ENCODE measurements at places on chromosomes 7 and 10.
A peak's percentile ranks its signal among the peaks of the same experiment; 100 is the strongest.

GRCh38 chr10:17981766-17982380, 30.2 kb downstream of the SLC39A12 start:
- DNase-seq, result peak; percentile 17

DNA sequence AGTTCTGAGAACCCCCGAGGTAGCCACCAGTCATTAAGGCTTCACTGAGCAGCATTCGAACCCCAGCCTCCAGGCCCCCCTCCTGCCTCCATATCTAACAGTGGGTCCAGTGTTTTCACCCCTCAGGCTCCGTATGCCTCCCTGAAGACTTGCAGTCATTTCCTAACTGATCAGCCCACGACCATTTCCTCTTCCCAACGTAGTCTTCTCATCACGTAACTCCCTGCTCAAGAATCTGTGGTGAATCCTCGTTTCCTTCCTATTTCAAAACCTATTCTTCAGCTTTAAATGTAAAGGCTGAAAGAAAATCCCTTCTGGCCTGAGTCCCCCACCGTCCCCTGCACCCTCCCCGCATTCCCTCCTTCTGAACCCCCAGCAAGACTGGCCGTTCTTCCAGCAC, 21.1 kb downstream of the FRMD4A start:
- DNase-seq, result no peak

DNA sequence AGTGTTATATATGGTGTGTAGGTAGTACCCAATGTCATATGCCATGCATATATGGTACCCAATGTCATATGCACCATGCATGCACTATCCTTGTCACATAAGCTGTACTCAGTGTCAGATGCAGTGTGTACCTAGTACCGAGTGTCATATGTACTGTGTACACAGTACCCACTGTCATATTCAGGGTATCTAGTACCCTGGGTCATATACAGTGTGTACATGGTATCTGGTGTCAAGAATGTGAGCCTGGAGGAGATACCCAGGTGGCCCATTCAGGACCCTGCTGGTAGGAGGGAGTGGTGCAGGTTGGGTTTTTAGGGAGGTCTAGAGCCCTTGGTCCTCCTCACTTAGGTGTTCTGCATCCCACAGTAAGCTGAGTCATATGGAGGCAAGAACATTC, 1.8 kb downstream of the ZMYND11 start:
- peak; percentile 17 for DNase-seq

- DNase-seq, result no peak
Measured at GRCh38 chr10:5697342-5697741, 12.7 kb downstream of the TASOR2 start.

GRCh38 chr7:92988051-92988450, 129.7 kb downstream of the SAMD9 start:
- DNase-seq, result peak; percentile 52

DNA sequence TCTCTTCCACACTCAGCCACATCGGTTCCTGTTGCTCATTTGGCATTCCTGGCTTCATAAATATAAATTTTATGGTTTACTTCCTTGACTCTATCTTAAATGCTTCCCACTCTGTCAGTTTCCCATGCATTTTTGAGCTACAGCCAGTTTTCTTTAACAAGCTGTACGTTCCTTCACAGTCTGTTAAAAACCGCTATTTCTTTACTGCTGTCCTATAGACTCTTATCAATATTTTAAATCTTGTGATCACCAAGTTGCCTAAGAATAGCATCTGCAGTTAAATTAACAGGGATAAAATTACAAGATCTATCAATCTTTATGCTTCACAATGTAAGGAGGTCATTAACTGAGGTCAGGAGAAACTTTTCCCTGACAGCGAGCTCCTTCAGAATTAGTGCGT, 103.1 kb upstream of the RHOBTB1 start:
- DNase-seq, result no peak

GRCh38 chr7:51918581-51918980, 602.0 kb upstream of the COBL start:
- DNase-seq, result no peak

GRCh38 chr7:47818796-47819606, 129.3 kb downstream of the PKD1L1 start:
- peak; percentile 63 for DNase-seq

- no peak for DNase-seq
Measured at GRCh38 chr7:110681941-110682340, 409.0 kb upstream of the LRRN3 start.

DNA sequence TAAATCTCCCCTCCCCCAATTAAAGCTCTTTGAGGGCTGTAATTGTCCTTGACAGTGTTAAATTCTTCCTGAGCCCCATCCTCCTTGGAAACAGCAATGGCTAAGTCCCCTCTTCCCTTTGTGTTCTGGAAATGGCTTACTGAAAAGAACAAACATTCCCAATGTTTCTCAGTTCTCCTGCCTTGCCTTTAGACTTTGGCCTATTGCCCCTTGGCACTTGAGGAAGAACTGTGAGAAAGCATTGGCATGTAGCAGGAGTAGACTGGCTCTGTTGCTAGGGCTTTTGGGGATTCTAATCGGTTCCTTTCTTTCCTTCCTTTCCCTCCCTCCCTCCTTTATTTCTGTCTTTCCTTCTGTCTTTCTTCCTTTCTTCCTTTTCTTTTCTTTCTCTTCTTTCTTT, 463.3 kb upstream of the PODXL start:
- DNase-seq, result no peak

DNA sequence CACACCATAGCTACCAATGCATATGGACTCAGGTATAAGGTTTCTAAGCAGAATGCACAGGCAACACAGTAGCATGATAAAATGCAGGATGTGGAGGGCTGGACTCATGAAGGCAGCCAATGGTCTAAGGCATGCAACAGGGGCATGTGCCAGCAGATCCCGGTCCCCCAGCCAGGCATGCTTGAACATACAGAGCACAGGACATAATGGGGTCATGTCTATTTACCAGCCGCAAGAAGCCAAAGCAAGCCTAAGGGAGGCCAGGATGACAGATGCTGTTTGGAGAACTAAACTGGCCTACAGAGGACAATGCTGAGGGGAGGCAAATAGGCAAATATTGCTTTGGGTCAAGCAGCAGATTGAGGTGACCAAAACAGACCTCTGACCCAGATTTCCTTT, 60.0 kb upstream of the PDLIM1 start:
- DNase-seq, result no peak

GRCh38 chr7:115941703-115942268, 88.8 kb downstream of the TFEC start:
- no peak for DNase-seq

GRCh38 chr10:77965294-77965693, 38.7 kb upstream of the DLG5 start:
- DNase-seq, result no peak

DNA sequence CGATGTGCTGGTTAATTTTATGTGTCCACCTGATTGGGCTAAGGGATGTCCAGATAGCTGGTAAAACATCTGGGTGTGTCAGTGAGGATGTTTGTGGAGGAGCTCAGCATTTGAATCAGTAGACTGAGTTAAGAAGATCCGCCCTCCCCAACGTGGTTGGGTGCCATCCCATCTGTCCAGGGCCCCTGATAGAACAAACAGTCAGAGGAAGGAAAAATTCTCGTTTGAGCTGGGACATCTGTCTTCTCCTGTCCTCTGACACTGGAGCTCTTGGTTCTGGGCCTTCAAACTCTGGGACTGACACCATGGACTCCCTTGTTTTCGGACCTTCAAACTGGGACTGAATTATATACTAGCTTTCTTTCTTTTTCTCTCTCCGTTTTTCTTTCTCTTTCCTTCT, 59.6 kb downstream of the CARD11 start:
- DNase-seq, result no peak

- DNase-seq, result no peak
Measured at GRCh38 chr10:85222300-85222699, 893.9 kb downstream of the CCSER2 start.

GRCh38 chr7:128796327-128796726, 4.6 kb downstream of the CCDC136 start:
- no peak for DNase-seq

- DNase-seq, result no peak
Measured at GRCh38 chr7:133936074-133936473, 191.1 kb upstream of the LRGUK start.

GRCh38 chr7:134932707-134933370, 53.5 kb upstream of the AGBL3 start:
- DNase-seq, result no peak

DNA sequence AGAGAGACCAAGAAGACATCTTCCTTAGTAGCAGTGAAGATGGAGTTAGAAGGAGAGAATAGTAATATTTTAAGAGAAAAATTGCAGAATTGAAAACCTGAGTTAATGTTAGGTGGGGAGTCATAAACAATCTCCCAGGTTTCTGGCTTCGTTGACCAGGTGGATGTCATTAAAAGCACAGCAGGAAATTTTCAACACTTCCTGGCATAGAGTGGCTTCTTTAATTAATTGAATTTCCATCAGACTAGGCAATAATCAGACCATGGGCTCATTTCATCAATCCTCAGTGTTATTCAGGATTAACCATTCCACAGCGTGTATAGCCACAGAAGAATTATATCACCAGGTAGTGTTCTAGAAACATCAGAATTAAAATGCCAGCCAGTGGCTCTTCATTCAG, 268.2 kb downstream of the CCDC3 start:
- no peak for DNase-seq

GRCh38 chr10:5894873-5895272, 4.8 kb downstream of the FBH1 start:
- DNase-seq, result no peak

GRCh38 chr10:125721035-125721434, 1.5 kb downstream of the EDRF1 start:
- DNase-seq, result no peak

DNA sequence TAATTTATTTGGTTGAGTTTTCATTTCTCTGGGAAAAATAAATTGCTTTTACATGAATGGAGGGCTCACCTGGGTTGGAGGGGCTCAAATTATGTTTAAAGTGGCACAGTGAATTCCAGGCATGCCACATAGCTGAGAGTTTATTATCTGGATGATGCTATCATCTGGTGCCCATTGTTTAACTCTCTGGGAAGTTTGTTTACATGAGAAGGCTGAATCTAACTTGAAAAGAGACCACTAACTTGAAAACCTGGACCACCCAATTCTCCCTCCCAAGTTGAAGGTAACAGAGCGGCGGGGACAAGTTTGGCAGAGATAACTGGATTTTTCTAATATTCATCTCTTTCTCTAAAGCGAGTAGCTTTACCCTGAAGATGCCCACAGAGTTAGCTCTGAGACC, 321.5 kb upstream of the GHITM start:
- no peak for DNase-seq

DNA sequence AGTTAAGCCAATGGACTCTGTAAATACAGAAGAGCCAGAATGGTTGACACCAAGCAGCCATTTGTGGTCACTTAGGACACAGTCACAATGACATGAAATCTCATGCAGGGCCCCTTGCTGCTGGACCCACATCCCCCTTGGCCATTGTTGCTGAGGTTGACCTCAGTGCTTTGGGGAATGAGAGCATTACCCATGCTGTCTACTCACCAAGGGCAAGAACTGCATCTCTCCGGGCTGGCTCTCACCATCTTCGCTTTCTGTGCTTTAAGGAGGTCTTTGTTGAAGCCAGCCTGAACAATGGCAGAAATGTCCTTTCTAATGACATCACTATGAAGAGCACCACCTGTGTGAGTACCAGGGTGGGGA, 30.1 kb upstream of the ZNF488 start:
- no peak for DNase-seq

DNA sequence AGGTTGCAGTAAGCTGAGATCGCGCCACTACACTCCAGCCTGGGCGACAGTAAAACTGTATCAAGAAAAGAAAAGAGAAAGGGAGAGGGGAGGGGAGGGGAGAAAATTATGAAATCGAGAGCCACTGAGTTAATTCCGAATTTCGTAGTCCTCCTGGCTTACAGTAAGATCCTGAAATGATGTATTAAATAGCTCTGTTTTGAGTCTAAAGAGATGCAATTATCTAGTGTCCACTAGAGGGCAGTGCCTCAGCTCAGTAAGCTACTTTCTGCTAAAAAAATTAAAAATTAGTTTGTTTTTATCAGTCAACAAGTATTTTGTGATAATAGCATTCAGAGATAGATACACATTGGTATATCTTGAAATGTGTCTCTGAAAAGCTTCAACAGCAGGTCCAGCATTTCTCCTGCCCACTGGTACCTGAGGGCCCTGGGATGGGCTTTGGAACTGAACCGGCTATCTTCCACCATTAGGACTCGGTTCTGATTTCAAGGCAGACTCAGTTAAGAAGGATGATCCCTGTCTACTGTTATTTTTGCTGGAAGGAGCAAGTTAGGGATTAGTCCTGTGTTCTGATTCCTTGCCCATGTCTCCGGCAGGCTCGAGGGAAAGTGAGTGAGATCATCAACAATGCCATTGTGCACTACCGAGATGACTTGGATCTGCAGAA, 19.5 kb downstream of the TSPAN33 start:
- DNase-seq, result peak; percentile 21

DNA sequence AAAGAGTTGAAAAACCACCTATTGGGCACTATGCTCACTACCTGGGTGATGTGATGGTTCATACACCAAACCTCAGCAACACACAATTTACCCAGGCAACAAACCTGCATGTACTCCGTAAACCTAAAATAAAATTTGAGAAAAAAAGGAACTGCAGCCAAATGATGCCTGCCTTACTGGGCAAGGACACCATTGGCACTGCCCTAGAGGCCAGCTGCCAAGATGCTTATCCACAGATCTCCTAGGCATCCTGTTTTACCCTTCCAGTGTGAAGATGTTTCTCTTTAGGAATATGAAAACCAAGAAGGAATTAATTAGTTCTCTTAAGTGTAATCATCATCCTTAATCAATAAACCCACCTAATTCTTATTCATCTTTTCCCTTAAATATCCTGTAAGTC, 133.4 kb downstream of the ABCA13 start:
- no peak for DNase-seq

DNA sequence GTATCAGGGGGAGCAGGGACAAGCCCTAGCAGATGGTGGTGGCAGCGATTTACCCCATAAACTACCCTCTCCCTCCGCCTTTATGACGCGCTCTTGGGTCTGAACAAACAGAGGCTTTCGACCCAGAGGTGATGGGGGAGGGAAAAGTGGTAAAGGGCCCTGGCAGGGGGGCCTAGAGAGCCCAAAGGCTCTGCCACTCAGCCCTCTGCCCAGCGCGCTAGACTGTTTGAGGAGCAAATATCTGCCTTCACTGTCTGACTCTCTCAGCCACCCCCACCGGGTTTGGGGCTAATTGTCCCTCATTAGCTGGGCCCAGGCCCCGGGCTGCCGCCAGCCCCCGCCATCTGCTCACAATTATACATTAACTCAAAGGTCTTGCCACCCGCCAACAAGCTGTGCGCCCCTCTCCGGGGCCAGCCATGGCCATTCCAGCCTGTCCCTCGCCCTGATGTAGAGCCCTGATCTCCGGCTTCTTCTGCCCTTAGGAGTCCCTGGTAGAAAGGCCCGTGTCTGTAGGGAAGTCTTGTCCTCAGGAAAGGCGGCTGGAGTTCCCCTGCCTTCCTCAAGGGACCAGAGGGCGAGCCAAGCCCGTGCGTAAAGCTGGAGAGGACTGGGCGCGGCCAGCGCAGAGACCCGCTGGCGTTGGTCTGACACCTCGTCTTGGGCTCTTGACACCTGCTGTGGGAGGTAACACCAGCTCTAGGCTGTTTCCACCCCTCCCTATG, 1.9 kb upstream of the PAX4 start:
- no peak for DNase-seq

GRCh38 chr7:43467406-43467805, 115.5 kb upstream of the STK17A start:
- DNase-seq, result no peak
